ENCODE measurements at places on chromosomes 11 and 22.

GRCh38 chr11:106063009-106063408 is 14.1 kb downstream of the KBTBD3 start:
- no peak for DNase-seq

DNA sequence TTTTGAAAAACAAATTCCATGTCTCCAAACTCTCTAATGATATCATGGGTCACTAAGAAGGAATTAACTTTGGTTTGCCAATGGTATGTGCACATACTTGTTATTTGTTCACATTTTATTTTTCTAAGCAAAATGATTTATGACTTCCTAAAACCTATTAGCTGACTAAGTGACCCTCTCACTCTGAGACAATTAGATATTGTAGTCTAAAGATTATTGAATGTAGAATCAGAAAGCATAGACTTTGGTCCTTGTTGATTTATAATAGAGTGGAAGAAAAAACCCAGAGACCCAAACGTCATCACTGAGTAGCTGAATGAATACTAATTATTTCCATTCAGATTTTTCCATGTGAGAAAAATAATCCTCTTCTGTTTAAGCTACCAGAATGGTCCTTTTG is 243.5 kb upstream of the ANO3 start:
- DNase-seq, result no peak

GRCh38 chr11:133078591-133079404 is 453.5 kb downstream of the OPCML start:
- no peak for DNase-seq

GRCh38 chr11:66070604-66071380 is 720 bp downstream of the PACS1 start:
- DNase-seq, result no peak

GRCh38 chr22:29445508-29445907 is 7.1 kb downstream of the RFPL1 start:
- no peak for DNase-seq

DNA sequence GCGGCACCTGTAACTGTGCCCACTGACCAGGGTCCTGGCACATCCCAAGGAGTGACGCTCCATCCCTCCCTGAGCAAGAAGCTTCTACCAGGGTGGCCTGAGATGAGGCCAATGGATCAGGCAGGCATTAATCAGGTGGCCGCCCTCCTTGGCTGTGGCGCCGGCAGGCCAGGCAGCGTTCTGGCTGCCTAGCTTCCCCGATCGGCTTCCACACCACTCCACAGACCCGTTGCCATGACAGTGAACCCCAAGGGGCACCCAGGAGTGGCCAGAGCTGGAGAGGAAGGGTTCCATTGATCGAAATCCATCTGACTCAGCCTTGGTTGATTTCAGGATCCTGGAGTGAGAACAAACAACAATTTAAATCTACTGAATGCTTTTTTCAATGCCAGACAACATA is 20.5 kb downstream of the LRRC55 start:
- no peak for DNase-seq

GRCh38 chr11:126489836-126490660 is 134.6 kb downstream of the ST3GAL4 start:
- no peak for DNase-seq

- DNase-seq, result no peak
Observed at GRCh38 chr11:43378897-43379296, 20.2 kb downstream of the TTC17 start.

DNA sequence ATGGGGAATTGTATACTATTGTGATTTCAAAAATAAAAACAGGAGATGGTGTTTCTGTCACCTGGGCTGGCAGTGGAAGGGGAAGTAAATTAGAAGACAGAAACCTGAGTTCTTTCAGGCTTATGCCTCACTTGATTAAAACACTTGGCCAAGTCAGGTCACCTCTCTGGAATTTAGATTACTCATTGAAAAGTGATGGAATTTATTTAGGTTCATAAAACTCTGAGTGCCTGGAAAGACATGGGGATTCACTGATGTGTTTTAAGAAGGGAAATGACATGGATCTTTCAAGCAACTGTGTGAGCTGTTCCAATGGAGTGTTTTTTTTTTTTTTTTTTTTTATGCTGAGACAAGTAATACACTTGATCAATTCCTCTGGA is 400.1 kb downstream of the TMEM135 start:
- no peak for DNase-seq

DNA sequence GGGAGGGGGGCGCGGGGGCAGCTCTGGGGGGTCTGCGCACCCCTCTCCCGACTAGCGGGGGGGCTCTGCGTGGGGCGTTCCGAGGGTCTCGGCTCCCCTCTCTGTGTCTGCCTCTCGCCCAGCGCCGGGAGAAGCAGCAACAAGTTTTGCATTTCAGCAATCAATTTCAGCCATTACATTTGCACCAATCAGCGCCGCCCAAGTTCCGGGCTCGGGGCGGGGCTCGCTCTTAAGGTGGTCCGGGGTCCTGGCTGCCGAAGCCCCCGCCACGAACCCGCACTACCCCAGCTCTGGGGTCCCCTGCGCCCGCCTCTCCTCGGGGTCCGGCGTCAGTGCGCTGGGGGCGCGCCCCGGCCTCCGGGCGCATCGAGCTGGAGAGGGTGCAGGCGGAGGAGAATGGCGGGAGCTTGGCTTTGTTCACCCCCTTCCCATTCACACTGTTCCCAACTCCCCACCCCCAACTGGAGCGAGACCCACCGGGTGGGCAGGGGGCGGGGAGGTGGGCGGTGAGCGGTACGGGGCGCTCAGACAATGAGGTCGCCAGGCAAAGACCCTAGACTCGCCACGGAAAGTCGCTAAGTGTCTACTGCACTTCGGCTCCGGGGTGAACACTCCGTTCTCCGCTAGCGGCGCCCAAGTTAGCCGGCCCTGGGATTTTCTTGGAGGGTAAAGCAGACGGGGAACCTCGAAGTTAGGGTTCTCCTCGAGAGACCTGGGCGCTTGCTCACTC is at the start of gene MN1:
Gene MN1 (minus strand): TSS at position 141 of the 730 bp plus-strand sequence. CDS start 1,213 bp downstream, outside the sequence.
- peak; percentile 21 for DNase-seq

- peak; percentile 40 for DNase-seq
Observed at GRCh38 chr11:122628810-122629555, 26.5 kb upstream of the UBASH3B start.

DNA sequence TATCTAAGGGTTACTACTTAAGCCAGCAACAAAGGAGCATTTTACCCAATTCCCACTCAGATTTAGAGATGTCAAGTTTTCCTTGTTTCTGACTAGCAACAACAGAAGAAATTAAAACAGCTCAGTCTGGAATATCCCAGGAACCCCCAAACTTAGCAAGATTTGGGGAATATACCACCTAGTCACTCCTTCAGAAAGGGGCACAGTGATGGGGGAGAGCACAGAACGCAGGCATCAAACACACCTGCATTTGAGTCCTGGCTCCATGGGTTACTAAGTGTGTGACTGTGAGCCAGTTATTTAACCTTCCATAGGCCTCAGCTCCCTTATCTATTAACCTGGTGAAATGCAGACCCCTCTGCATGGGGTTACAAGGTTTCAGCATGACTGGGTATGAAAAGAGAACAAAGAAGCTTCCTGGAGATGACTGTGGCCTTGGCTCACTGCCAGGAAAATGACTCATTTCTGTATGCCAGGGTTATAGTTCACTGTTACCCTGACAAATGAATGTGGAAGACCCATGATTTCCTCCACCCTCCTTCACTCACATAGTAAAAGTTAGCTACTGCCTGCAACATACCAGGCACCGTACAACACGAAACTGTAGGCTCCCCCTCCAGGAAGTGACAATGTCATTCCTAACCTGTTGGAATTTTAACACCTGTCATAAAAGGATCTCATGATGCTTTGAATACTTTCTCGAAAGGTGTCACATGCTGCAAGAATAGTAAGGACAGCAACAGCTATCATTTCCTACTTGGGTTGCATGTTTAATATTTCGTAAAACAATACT is 79.6 kb downstream of the ME3 start:
- DNase-seq, result peak; percentile 64

DNA sequence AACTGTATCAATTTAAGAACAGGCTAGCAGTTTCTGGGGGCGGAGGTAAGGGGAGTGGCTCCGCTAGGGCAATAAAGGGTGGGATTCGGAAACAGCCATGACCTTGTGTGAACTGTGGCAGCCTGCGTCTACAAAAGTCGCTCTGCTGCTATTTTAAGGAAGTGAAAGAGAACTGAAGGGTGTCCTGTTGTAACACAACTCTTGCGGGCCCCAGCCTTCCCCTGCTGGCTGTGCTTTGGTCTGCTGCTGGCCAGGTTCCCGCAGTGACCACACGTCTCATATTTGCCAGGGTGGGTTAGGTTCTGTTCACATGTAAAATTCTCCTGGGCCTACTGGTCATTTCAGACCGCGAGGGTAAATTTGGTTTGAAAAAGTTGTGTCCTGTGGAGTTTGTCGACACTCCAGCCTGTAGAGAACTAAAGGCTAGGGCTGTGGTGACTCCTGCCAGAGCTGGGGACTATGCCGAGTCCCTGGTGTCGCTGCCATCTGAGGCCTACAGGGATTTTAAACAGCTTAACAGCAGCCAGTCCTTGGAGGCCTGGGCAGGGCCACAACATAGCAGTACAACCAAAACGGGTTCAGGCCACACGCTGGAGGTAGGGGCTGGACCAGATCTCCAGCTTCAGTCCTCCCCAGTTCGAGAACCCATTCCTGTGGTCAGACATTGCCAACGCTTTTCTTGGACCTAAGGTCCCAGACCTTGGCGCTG is 1.1 kb upstream of the PPFIBP2 start:
- DNase-seq, result no peak

GRCh38 chr11:122791836-122792235 is 46.5 kb upstream of the CRTAM start:
- DNase-seq, result no peak

All from activated CD8-positive, alpha-beta memory T cell treated with anti-CD3 and anti-CD28 coated beads for 4 hours (primary cell).